ENCODE measurements at places on chromosomes 1 and 21. TPM values are rescaled to one million over a fixed set of nuclear protein-coding genes. Genes with fewer than 3 reads are reported as not detected.

Gene SLC2A1
- 196 TPM for total RNA-seq

Gene C1orf141
- not detected for total RNA-seq

Gene TNFRSF18
- total RNA-seq: not detected

Gene SLC9C2
- 2.0 TPM for total RNA-seq

Gene SYT2
- not detected for total RNA-seq

Gene KCNN3
- total RNA-seq: 0.09 TPM

Gene CA6
- not detected for total RNA-seq

Gene NPPB
- total RNA-seq: 0.54 TPM

Gene KCNA2
- not detected for total RNA-seq

Gene KIF1B
- 35.8 TPM for total RNA-seq

Gene LCE2A
- not detected for total RNA-seq

Gene FAM110D
- 2.5 TPM for total RNA-seq

Gene FNDC5
- total RNA-seq: 0.27 TPM

Gene OR2L2
- total RNA-seq: not detected

Gene GPR52
- 0.54 TPM for total RNA-seq

Gene C1QB
- not detected for total RNA-seq

Gene MPZL1
- 113 TPM for total RNA-seq

Gene DCLRE1B
- total RNA-seq: 2.1 TPM

Gene OR2T35
- total RNA-seq: not detected

Gene OR2T11
- not detected for total RNA-seq

Gene RNU1-1
- 5,329 TPM for total RNA-seq

Gene HPDL
- total RNA-seq: 1.4 TPM
